ENCODE measurements at places on chromosomes 2 and 18.

GRCh38 chr18:48940854-48941611 lies 9.7 kb downstream of the SMAD7 start:
- DNase-seq: no peak

DNA sequence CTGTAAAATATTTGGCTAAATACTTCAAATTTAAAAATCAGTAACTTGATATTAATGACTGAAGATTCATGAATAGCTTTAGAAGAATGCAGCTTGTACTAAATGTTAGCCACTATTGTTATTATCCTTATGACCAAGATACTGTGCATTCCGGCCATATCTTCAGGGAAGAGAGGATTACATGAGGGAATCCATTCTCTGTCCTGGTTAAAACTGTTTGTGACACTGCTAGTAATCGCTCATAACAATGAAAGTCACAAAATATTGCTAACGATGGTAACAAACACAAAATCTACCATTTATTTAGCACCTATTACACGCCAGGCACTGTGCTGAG lies 217.7 kb downstream of the PRKCE start:
- no peak for DNase-seq

GRCh38 chr18:78080081-78080480 lies 830.4 kb downstream of the GALR1 start:
- DNase-seq: no peak

DNA sequence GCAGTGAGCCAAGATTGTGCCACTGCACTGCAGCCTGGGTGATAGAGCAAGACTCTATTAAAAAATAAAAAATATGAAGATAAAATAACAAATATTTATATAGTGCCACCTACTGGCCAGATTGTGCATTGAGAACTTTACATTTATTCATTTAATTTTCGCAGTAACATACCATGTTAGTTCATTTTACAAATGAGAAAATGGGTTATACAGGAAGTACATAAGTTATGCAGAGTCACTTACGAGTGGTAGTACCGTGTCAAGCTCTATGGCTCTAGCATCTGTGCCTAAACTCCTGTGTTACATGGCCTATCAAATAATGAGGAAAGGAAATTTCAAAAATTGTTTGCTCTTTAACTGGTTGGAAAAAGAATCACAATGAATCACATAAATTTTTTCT lies 27.9 kb downstream of the RIF1 start:
- DNase-seq: no peak

DNA sequence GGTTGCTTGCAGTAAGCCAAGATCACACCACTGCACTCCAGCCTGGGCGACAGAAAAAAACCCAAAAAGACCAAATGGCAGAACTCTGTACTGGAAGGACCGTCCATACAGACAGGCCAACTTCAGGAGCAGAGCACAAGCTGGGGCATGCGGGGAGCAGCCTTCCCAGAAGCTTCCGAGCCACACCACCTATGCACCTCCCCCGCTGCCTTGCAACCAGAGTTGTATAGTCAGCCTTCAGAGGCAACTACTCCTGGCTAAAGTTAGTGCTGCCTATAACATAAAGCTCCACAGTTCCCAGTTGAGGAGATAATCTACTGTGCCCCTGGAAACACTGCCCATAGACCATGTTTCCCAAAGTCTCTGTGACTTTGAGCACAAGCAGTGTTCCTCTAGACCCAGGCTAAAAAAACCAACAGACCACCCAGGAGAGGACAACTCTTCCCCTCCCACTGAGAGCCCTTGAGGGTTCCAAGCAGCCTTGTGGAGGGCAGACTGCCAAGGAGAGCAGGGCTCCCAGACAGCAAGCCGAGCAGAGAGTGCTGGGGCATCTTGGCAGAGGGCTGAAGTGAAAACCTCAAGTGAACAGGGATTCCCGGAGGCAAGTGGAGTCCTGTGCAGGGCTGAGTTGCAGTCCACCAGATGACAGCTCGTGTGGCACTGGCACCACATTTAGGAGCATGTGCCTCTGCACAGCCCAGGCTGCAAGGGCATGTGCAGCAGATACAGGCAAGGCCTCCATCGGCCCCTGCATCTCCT lies 6.8 kb downstream of the SFT2D3 start:
- DNase-seq: no peak

- no peak for DNase-seq
These were observed 1.1 kb downstream of the HADHB start for GRCh38 chr2:26245810-26246209.

DNA sequence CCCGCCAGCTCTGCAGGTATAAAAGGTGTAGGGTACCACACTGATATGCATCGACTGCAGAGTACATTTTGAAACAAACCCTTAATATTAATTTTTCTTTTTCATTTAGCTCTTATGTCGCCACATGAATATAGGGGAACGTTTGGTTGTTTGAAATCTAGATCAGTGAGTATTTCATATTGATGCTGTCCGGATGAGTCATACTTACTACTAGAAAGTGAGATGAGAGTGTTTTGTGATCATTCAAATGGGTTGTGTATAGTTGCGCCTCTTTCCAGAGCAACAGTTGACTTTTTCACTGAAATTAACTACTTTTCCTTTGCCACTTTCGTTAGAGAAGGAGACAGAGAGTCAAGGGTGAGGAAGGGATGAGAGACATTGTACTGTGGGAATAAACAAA lies 24.6 kb downstream of the NPAS2 start:
- no peak for DNase-seq

DNA sequence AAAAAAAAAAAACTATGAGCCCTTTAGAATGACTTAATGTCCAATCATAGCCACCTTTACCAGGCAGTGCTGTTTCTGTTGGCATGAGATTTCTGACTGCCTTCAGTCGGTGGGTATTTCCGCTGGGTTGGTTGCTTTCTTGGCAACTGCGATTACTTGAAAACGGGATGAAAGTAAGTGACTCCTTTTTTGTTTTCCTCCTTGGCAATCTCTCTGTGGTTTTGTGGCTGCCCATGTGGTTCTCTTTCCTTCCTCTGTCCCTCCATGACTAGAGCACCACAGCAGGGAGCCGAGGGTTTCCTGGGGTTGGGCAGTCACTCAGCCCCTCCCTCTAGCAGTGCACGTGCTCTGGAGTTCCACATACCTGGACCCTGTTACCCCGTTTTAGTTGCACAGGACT lies 112.1 kb downstream of the KLHL29 start:
- DNase-seq: no peak

- no peak for DNase-seq
These were observed 32.4 kb downstream of the TTLL4 start for GRCh38 chr2:218743068-218743467.

DNA sequence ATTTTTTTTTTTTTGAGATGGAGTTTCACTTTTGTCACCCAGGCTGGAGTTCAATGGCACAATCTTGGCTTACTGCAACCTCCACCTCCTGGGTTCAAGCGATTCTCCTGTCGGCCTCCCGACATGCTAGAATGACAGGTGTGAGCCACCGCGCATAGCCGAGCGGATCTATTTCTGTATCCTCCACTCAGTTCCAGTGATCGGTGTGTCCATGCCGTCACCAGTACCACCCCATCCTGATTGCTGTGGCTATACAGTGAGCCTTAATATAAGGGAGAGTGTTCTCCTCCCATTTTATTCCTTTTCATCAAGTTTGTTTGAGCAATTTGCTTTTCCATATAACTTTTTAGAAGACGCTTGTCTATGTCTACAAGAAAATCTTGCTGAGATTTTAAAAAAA lies 35.2 kb downstream of the RFX8 start:
- no peak for DNase-seq

GRCh38 chr2:63035660-63036059 lies 15.0 kb upstream of the OTX1 start:
- no peak for DNase-seq

DNA sequence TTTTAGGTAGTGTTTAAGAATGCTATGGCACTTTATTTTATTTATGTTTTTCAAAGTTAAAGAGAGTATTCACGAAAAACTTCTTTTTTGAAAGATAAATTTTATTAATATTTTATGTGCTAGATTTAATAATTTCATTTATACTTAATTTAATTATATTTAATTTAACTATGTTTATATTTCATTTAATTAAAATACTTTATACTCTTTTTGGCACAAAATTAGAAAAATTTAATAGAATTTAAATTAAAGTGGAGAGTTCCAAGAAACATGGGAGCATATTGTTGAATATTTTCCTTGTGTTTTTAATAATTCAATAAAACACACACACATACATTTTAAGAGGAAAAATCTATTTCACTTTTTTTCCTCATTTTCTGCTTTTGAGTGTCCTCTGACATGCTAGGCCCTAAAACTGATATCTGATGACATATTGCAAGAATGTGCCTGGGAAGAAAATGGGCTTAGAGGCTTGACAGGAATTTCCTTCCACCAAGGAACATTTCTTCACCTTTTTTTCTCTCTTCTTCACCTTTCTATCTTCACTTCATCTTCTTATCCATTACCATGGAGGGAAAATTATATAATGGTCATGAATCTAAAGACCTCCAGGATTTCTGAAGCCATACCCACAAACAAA lies 15.4 kb downstream of the ARHGAP28 start:
- DNase-seq: no peak

DNA sequence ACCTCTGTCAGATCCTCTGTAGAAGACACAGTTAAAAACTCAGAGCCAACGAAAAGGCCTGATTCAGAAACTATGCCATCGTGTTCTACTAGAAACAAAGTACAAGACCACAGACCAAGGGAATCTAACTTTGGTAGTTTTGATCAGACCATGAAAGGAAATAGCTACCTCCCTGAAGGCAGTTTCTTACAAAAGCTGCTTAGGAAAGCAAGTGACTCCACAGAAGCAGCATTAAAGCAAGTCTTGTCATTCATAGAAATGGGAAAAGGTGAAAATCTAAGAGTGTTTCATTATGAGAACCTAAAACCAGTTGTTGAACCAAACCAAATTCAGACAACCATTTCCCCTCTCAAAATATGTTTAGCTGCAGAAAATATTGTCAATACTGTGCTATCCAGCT lies 58.2 kb downstream of the FSIP2 start:
- DNase-seq: no peak

- DNase-seq: no peak
These were observed 26.8 kb upstream of the MYO1B start for GRCh38 chr2:191218292-191218898.

GRCh38 chr2:45855374-45855773 lies 203.9 kb downstream of the PRKCE start:
- no peak for DNase-seq

DNA sequence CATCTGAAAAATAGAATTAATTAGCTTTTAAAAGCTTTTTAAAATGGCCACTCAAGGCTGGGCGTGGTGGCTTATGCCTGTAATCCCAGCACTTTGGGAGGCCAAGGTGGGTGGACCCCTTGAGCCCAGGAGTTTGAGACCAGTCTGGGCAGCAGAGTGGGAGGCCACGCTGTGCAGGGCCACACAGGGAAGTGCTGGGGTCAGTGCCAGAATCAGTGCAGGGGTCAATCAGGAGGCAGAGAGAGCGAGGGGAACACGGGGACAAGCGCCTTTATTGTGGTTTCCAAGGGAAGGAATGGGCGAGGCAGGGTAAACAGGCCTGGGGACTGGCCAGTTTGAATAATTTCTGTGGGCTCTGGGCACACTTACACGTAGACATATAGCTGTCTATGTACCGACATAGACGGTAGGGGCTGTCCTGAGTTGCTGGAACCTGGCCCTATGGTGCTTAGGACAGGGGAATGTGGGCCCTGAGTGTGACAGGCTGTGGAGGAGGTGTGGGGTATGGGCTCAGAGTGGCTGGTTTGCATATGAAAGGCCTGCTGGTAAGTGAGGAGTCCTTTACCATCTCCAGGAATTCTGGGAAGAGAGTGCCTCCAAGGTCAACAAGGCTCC lies 42.9 kb downstream of the DYSF start:
- DNase-seq: no peak

DNA sequence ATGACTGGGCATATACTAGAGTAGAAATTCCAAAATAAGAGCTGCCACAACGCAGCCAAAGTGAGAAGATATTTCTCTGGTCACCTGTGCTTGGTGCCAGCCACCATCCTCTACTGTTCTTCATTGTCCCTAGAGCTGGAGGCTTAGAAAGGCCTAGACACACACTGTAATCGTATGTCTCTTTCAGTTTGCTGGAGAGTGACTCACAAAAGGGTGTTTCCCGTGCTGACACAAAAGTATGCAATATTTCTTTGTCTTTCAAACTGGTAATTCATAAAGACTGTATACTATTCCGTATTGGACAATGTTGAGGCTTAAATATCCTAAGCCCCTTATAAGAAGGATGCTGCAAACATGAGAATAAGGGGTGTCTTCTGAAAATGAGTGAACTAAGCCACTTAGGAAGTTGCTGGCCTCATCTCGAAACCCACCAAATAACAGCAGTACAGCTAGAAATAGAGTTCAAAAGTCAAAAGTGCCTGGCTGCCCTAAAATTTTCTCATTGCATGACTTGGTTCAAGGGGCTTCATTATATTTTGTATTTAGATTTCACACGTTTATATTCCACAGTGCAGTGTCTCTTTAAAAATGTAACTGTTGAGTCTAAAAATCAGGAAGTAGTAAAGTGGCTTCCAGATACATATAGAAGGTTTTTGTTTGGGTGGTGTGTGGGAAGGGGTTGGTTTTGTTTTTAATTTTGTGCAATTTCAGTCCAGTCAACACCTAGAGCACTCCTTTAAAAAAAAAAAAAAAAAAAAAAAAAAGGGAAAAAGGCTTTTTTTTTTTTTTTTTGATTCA lies 601.1 kb downstream of the ARHGAP15 start:
- no peak for DNase-seq

DNA sequence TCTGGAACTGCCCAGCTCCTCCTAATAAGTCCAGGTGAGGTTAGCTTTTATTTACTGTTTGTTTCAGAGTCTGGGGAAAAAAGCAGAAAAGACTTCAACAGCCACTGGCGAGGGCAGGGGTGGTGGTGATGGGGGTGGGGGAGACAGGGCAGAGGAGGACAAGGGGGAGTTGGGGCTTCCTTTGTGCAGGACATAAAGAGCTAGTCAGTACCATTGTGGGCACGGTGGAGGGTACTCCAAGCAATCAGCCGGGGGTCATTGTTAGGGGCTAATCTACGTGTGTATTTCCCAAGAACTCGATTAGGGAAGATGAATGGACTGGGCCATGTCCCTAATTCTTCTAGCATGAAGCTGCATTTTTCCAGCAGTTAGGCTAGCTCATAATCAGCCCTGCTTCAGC lies 2.8 kb upstream of the RAX start:
- no peak for DNase-seq

GRCh38 chr2:64019083-64019974 lies at the start of gene VPS54:
Gene VPS54, minus strand, starts transcription at chr2:64019428. Its CDS starts 35,429 bp downstream, at chr2:63983999.
- peak; percentile 81 for DNase-seq

DNA sequence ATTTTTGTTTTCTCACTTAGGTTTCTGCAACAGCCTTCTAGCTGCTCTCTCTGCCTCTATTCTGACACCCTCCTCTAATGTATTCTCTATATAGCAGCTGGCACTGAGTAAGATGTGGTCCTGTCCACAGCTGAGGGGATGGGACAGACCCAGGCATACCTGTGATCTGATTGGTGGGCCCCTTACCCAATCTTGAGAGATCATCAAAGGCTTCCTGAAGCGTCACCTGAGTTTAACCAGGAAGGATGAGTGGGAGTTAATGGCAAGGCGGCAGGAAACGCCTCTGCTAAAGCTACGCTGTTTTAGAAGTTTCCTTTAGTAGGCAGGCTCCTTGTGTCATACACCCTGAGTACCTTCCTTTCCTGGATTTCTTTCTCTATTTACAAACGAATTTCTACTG lies 5.7 kb upstream of the TET3 start:
- no peak for DNase-seq

- no peak for DNase-seq
These were observed 638 bp upstream of the LPIN1 start for GRCh38 chr2:11745613-11746375.

All from occipital lobe (tissue), 3 donors.